Bronchial epithelial cell (primary cell): ENCODE measurements at places on chromosomes 2 and 18. TPM values are rescaled to one million over a fixed set of nuclear protein-coding genes. Genes with fewer than 3 reads are reported as not detected.

Gene GAL3ST2
- not detected in 2 replicates for total RNA-seq

Gene EPAS1
- total RNA-seq: 99.8 and 102 TPM in 2 replicates

Gene HK2
- 158 and 175 TPM in 2 replicates for total RNA-seq

Gene ATP6V1B1
- total RNA-seq: 0.64 TPM in 1 of 2 replicates, not detected in the other

Gene CAPN13
- total RNA-seq: under 0.01 TPM in 1 of 2 replicates, not detected in the other

Gene RTP5
- total RNA-seq: not detected in 2 replicates

DNA sequence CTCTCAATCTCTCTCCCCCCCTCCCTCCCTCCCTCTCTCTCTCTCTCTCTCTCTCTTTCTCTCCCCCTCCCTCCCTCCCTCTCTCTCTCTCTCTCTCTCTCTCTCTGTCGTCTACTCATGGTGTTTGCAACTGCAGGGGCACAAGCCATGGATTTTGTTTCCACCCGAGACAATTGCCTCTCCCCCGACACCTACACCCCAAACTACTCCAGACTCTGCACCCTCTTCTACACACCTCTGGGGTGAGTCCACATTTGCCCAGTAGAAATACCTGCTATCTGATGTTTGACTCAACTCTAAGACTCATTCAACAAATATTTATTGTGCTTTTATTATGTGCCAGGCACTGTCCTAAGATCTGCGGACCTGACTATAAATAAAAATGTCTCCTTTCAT, 93.7 kb downstream of the TMEM17 start:
- DNase-seq: peak; percentile 48

DNA sequence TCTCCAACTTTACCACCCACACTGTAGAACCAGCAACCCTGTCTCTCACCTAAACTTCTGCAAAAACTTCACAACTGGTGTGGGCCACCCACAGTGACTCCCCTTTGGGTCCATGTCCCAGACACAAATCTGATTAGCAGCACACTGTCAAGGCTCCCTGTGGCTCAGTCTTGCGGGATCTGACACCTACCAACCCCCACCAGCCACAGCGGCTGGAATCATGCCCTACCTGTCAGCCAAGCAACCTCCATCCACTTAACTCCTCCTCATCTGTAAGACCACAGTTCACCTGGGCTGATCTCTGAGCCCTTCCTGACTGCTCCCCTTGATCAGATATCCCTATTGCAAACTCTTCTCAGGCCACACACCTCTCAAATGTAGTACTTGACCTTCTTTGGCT, 14.6 kb downstream of the TCF4 start:
- DNase-seq: no peak

- DNase-seq: no peak
Measured at GRCh38 chr2:186440506-186440905, 45.6 kb upstream of the ZC3H15 start.

GRCh38 chr2:41720331-41721251, 327.2 kb upstream of the PKDCC start:
- DNase-seq: no peak

DNA sequence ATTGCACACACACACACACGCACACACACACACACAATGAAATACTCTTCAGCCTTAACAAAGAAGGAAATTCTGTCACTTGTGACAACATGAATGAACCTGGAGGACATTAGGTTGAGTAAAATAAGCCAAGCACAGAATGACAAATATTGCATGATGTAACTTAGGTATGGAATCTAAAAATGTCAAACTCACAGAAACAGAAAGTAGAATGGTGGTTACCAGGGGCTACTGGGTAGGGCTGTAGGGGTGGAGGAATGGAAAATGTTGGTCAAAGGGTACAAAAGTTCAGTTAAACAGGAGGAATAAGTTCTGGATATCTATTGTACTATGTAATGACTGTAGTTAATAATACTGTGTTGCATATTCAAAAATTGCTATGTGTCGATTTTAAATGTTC, 29.5 kb downstream of the SCN2A start:
- no peak for DNase-seq

- no peak for DNase-seq
Measured at GRCh38 chr2:19465978-19466377, 107.6 kb upstream of the OSR1 start.
